ENCODE measurements at places on chromosomes 7 and 10.

- DNase-seq: no peak
Observed at GRCh38 chr10:89795840-89796239, 94.5 kb downstream of the KIF20B start.

- no peak for DNase-seq
Observed at GRCh38 chr7:82384779-82385178, 58.8 kb downstream of the CACNA2D1 start.

GRCh38 chr10:48306870-48307710, 613 bp downstream of the MAPK8 start:
- DNase-seq: peak; percentile 40

GRCh38 chr7:40944981-40945585, 757.8 kb downstream of the INHBA start:
- DNase-seq: no peak

GRCh38 chr7:45413419-45413818, 160.7 kb upstream of the ADCY1 start:
- DNase-seq: no peak
